ENCODE measurements at places on chromosomes 1 and 21. TPM values are rescaled to one million over a fixed set of nuclear protein-coding genes. Genes with fewer than 3 reads are reported as not detected.
A peak's percentile ranks its signal among the peaks of the same experiment; 100 is the strongest.

The PCBP3 gene
- 2.8 TPM for polyA plus RNA-seq

- DNase-seq = no peak
These were observed 205.3 kb downstream of the FGGY start for GRCh38 chr1:59502009-59502691.

The S100A7A gene
- not detected for polyA plus RNA-seq

DNA sequence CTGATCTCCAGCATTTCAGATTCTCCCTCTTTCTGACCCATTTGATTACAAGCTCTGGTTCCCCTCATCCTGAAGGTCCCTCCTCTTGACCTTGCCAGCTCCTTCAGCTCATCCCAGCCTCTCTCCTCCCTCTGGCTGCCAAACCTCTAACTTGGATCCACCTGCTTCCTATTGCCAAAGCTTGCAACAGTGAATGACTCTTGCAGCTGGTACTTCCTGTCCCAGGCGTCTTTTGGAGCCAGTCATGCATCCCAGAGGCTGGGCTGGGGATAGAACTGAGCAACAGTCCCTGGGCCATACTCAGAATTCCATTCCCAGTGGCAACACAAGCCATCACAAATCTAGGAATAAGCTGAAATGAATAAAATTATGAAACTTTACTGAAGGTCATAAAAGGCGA is 27.7 kb upstream of the SPOCD1 start:
- no peak for DNase-seq

The RAB42 gene
- 6.5 TPM for polyA plus RNA-seq

The PLD5 gene
- polyA plus RNA-seq = 0.36 TPM

DNA sequence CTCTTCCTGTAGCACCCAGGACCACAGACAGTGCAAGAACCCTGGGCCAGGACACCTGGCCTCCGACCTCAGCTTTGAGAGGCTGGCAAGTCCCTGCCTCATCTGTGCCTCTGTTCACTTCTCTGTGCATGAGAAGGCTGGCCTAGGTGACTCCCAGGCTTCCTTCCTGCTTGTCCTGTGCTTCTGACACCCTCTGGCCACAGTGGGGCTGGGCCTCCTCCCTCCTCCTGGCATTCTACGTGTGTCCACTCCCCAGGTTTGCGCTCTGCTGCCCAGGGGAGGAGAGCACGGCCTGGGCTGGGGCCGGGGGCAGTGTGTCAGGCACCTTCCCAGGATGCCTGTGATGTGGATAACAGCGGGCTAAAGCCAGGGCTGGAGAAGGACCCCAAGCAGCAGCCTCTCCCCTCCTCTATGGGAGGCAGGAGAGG is 30.3 kb upstream of the PKP1 start:
- DNase-seq = no peak

The MTARC2 gene
- 83.4 TPM for polyA plus RNA-seq

The RIPK4 gene
- 7.4 TPM for polyA plus RNA-seq

The GBP7 gene
- polyA plus RNA-seq = 0.15 TPM

GRCh38 chr21:32112195-32112594 is 166.7 kb downstream of the MIS18A start:
- no peak for DNase-seq

DNA sequence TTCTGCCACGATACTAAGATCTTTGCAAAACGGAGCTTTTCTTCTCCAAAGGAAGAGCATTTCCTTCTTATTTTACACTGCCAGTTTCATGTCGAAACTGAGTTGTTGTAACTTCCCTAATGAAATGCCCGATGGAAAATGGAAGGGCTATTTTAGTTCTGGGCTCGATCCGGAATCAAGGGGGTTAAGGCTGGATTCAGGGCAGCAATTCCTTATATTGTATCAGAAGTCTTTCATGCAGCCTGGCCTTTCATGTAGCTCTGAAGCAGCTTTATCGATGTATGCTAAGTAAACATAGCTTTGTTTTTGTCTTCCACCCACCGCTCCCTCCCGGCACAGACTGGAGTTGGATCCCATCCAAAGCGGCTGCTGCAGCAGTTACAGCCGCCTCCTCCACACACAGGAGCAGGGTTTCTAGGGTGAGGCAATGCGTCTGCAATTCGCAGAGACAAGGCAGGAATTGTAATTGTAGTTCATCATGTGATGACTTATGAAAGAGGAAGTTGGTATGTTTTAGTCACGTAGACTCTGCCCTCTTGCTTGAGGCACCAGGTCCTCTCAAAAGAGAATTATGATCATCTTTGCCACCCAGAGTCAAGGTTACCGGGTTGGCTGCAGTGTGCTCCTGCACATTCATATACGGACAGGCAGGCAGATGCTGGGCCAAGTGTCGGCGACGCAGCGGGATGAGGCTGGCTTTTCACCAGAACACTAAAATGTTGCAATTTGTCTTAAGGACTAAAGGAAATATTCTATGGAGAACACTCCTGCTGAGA is 2.6 kb upstream of the IRF2BP2 start:
- DNase-seq = peak; percentile 95

The ASCL5 gene
- 0.36 TPM for polyA plus RNA-seq

- DNase-seq = no peak
These were observed 49.7 kb upstream of the DISP3 start for GRCh38 chr1:11429226-11429625.

DNA sequence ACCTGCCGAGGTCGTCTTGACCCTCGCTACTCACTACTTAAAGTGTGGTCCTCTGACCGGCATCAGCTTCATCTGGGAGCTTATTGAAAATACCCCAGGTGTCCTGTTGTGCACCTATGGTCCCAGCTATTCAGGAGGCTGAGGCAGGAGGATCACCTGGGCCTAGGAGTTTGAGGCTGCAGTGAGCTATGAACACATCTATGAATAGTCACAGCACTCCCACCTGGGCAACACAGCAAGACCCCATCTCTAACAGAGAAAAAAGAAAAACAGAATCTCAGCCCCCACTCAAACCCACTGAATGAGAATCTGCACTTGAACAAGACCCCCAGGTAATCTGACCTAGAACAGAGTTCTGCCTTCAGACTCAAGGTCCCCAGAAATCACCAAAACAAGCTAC is 8.7 kb upstream of the OLIG1 start:
- no peak for DNase-seq

GRCh38 chr1:103516693-103517092 is 8.8 kb upstream of the RNPC3 start:
- no peak for DNase-seq

The NEGR1 gene
- 3.9 TPM for polyA plus RNA-seq

The SPRR3 gene
- polyA plus RNA-seq = 0.21 TPM

DNA sequence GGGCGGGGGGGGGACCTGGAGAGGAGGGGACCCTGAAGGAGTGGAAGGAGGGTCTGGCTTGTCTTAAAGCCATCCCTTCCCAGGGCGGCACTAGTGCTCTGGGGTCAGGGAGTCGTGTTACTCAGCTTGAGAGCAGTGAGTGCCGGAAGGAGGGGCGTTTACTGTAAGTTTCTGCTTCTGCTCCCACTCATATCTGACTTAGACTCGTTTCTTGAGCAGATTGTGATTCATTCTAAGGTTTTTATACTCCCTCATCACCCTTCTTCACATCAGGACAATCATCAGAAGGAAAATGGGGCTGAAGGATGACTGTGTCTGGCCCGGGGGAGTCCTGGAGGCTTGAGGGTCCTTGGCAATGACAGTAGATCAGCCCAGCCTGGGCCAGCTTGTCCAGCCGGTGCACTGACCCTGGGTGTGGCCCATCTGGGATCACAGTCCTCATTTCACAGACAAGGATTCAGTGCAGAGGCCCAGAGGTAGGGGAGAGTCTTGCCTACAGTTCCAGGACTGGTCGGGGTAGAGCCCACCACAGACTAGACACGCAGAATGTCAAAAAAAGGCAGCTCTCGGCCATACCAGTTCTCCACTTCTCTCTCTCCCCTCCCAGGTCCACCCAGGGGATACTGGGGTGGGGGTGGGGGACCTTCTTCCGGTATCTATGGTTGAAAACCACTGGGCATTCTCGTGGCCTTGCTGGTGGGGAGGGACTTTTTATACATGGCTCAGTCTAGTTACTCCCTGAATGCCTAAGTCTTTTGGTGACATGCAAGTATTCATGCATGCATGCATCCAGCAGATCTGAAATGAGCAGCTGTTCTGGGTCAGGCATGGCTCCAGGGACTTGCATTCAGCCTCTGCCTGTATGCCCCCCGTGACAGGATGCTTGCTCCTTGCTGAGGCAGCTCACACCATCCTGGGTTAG is 5.1 kb downstream of the TNFRSF8 start:
- DNase-seq = no peak

The OR6K3 gene
- not detected for polyA plus RNA-seq

The S100A3 gene
- polyA plus RNA-seq = not detected

The FCRL5 gene
- 0.06 TPM for polyA plus RNA-seq

DNA sequence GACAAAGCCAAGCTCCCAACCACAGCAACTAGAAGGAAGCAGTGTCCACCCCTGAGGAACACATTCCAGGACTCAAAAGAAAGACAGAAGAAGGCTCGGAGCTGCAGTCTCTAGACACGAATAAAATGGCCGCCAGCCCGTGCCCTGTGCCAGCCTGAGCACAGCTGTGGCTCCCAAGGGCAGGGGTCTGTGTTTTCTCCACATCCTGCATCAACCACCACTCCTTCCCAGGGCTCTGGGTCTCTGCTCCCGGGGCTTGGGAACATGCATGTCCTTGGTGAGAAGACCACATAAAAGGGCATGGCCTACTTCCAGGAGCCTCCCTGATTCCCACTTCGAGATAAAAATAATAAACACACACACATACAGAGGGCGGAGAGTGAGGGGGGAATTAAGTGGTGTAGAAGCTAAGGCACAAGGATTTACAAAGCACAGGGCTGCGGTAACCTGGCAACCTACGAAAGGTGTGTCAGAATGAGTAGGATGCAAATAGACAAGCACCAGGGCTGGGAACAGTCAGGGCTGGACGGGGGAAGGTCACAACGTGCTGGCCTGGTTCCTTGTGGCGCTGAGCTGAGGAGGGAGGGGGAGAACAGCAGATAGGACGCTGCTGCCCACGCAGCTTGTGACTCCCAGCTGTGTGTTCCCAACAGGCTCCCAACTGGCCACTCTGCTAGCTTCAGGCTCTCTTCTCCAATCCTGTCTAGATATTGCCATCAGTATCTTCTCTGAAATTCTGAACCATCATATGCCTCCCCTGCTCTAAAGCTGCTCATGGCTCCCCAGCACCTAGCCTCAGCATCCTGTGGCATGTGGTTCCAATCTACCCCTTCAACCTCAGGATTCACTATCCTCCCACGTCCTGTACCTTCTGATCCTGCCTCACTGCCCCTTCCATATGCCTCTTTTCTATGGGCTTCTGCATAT is 72.5 kb downstream of the CD34 start:
- no peak for DNase-seq

GRCh38 chr1:84611796-84612195 is 37.6 kb upstream of the CTBS start:
- no peak for DNase-seq

The GPA33 gene
- 0.24 TPM for polyA plus RNA-seq

DNA sequence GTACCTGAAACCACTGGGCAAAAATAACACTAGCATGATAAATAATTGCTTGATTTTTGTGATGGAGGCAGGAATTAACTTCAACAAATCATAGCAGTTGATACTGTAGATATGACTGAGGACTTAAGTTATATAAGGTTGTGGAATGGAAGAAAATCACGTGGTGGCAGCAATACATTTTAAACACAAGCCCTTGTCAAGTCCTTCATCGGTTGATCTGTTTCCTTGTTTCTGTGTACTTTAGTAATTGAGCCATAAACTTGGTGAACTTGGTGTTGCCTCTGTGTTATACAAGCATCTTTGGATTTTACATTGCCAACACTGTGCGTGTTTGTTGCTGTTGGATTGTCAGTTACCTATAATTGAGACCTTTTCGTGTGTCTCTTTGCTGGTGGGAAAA is 114.4 kb downstream of the CAMTA1 start:
- DNase-seq = no peak

DNA sequence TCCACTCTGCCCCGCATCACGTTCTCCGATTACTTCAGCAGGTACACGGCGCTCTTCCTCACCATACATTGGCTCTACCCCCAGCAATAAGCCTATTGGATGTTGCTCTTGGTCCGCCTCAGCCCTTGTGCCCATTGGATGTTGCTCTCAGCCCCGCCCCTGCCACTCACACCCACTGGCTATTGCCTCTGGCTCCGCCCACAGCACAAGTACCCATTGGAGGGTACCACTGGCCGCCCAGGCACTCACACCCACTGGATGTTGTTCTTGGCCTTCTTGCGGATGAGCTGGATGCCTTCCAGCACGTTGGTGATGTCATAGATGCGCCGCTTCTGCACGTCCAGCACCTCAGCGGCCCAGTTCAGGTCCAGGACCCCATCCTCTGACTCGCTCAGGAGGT is 9.4 kb downstream of the E2F2 start:
- no peak for DNase-seq

The AMY1C gene
- 2.7 TPM for polyA plus RNA-seq

The HTR1D gene
- 0.34 TPM for polyA plus RNA-seq

The OR2T11 gene
- not detected for polyA plus RNA-seq

The E2F2 gene
- 3.7 TPM for polyA plus RNA-seq

GRCh38 chr21:43575473-43575844 is 83.8 kb downstream of the HSF2BP start:
- DNase-seq = peak; percentile 42

The AADACL3 gene
- polyA plus RNA-seq = not detected

GRCh38 chr1:50430010-50430405 is 6.8 kb upstream of the DMRTA2 start:
- no peak for DNase-seq

GRCh38 chr1:226029568-226030225 is 30.6 kb upstream of the SDE2 start:
- DNase-seq = no peak

The GPR25 gene
- not detected for polyA plus RNA-seq

GRCh38 chr1:15994590-15995351 is 9.3 kb upstream of the SRARP start:
- no peak for DNase-seq

DNA sequence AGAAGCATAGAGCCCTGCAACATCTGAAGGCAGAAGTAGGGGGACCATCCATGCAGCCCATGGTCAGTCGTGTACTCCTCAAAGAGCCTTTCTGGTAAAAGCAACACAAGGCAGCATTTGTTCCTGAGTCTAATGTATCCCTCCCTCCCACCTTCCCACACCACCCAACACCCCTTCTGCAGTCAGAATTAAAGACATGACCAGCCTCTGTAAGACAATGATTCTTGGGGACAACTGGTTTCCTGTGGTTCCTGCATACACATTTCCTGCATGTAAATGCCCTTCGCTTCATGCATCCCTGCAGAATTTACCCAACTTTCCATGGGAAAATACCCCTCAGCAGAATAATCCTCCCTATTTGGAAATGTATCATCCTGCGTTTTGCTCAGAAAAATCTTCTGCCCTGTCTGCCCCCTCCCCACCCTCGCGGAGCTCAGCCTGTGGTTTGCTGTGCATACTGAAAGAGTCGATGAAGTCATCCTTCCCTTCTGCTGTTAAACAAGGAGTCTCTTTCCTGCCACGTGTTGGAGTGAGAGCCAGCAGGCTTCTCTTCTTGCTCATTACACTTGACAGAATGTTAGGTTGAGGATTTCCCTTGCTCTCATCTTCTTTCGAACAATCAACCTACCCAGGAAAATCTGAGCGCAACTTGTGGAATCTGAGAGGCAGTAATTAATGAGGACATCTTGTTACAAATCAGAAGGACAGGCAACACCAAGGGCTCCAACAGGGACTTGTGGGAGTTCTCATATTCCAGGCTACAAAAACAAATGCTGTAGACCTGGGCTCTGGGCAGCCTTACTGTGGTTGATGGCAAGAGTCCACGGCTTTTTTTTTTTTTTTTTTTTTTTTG is 4.7 kb downstream of the TNN start:
- peak; percentile 31 for DNase-seq

GRCh38 chr1:212728606-212729005 is 29.0 kb upstream of the BATF3 start:
- no peak for DNase-seq

GRCh38 chr1:154431586-154432373 is 26.6 kb downstream of the IL6R start:
- no peak for DNase-seq

GRCh38 chr1:79074975-79075374 is 68.4 kb upstream of the ADGRL4 start:
- DNase-seq = no peak

GRCh38 chr1:180167721-180168467 is 13.2 kb downstream of the QSOX1 start:
- DNase-seq = no peak
